ENCODE measurements at places on chromosomes 7 and 10.

- no peak for DNase-seq
Measured at GRCh38 chr10:23063973-23064812, 31.2 kb upstream of the MSRB2 start.

- no peak for DNase-seq
Measured at GRCh38 chr7:114414156-114415063, at the start of gene FOXP2. Gene FOXP2, plus strand, starts transcription at chr7:114414815. Its CDS starts 11,697 bp downstream, at chr7:114426512.

GRCh38 chr10:48976196-48976595, 36.6 kb upstream of the LRRC18 start:
- DNase-seq = no peak

DNA sequence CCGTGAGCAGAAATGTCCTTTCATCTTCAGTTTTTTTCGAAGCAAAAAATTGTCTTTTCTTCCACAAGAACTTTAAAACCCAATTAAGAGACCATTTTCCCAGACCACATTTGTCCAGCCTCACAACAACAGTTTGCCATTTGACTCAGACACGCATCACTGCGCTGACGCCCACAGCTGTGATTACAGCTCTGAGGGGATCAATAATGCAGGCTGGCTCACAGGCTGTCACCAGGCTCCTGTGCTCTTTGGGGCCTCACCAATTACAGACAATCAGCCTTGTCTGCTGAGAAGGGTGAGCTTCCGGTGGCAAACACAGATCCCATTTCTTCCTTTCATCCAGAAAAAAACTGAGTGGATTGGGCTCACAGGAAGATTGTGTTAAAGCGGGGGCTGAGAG, 33.3 kb downstream of the DDC start:
- no peak for DNase-seq
